ENCODE measurements at places on chromosomes 2 and 18.

- DNase-seq, result no peak
These were observed 40.3 kb downstream of the OSBPL6 start for GRCh38 chr2:178234648-178235047.

GRCh38 chr2:139099721-139100120 lies 319.5 kb upstream of the NXPH2 start:
- DNase-seq, result no peak

GRCh38 chr2:42545023-42545721 lies 23.3 kb upstream of the MTA3 start:
- DNase-seq, result no peak

DNA sequence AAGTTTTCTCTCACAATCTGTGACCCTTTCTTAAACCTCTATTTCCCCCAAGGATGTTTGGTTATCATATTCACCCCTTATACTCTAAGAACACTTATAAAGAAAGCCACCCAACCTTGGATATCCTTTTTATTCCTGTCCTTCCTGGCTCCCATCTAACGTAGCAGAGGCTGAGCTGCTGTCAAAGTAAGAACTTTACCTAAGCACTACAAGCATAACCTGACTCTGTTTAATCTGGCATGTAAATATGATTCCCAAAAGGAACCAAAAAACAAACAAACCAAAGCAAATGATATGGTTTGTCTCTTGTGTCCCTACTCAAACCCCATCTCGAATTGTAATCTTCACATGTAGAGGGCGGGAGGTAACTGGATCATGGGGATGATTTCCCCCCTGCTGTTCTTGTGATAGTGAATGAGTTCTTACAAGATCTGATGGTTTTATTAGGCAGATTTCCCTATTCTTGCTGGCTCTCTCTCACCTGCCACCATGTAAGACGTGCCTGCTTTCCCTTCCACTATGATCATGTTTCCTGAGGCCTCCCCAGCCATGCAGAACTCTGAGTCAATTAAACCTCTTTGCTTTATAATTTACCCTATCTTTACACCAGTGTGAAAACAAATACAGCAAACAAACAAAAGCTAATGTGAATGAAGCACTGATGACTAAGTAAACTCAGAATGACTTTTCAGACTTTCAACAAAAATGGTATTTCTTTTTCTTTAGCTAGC lies 72.7 kb upstream of the SPOPL start:
- no peak for DNase-seq

DNA sequence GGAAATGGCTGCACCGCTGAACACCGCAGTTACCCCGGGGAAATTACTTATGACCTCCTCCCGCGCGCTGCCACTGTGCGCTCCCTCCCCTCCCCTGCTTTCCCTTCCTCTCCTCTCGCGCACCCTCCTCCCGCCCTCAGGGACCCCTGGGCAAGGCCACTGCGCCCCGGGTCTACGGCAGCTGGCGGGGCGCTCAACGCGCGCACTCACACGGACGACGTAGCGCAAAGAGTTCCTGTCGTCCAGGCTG lies 7.9 kb downstream of the ALPP start:
- no peak for DNase-seq

DNA sequence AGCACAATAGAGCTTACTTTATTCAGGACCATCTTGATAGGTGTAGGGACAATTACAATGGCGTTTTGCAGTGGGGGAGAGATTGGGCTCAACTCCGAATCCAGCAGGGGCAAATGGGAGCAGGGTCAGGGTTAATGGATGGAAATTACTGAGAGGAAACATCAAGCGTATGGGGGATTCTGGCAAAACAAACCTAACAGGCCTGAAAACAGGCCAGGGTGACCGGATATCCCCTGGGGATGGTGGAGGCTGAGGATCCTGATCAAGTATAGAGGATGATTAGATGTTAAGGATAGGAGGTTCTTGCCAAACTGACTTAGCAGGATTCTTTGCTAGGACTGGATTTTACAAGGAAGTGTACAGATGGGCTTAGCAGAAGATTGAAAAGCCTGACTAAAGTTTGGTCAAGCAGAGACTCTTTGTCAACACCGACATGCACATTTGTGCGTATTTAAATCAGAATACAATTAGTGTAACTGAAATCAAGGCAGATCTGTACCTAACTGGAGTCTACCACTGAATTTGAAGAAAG lies 54.5 kb upstream of the GPR45 start:
- DNase-seq, result no peak

DNA sequence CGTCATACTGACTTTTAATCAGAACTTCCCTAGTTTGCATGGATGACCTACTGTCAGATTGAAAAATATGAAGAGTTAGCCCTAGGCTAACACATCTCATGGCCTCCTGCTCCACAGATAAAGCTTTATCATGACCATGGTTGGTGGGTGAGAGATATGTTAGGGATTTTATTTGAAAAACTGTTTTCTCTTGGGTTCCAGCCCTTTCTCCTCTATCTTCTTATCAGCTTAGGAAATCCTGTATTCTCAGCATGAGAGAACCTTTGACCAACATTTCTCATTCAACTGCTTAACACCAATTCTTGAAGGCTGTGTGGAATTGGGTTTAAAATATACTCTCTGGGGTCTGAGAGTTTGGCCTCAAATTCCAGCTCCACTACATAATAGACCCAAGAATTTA lies 1407.0 kb upstream of the CELF4 start:
- no peak for DNase-seq

GRCh38 chr2:236744281-236744705 lies 174.7 kb downstream of the ACKR3 start:
- no peak for DNase-seq

- DNase-seq, result no peak
These were observed 37.5 kb downstream of the SCN1A start for GRCh38 chr2:166090346-166090745.

DNA sequence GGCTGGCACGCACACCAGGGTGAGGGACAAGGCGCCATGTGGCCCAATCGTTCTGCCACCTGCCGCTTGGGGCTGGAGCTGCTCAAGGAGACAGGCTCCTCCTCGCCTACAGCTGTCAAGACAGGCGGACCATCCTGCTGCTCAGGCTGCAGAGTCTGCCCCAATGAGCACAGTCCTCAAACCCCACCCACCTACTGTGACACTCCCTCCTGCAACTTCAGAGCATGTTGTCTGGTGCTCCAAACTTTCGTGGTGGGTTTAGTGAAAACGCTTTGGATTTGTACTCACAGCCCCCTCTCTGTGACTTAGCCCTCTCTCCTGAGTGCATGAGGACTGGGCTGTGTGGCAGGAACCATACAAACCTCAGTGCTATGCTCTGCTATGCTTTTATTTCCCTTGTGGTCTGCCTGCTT lies 23.2 kb upstream of the SLC35F6 start:
- no peak for DNase-seq

DNA sequence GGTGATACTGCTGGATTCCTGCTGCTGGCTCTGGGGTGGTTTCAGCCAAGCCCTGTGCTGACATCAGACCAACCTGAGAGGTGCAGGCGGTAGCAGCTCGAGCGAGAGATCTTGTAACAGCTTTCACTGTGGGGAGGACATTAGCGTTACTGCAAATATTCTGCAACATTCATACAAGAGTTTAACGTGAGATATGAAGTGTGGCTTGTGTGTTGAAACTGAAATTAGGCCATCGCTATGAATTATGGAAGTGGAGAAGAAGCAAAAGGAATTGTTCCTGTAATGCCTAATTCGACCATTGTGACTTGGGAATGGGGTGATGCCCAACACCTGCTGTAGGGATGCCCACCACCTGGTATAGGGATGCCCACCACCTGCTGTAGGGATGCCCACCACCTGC lies 6.5 kb upstream of the MLPH start:
- DNase-seq, result no peak

- no peak for DNase-seq
These were observed 772.2 kb upstream of the CHAC2 start for GRCh38 chr2:52995424-52995823.

- DNase-seq, result no peak
These were observed 58.3 kb downstream of the INSIG2 start for GRCh38 chr2:118146315-118147283.

GRCh38 chr2:95171902-95172301 lies 6.3 kb downstream of the ZNF2 start:
- no peak for DNase-seq

DNA sequence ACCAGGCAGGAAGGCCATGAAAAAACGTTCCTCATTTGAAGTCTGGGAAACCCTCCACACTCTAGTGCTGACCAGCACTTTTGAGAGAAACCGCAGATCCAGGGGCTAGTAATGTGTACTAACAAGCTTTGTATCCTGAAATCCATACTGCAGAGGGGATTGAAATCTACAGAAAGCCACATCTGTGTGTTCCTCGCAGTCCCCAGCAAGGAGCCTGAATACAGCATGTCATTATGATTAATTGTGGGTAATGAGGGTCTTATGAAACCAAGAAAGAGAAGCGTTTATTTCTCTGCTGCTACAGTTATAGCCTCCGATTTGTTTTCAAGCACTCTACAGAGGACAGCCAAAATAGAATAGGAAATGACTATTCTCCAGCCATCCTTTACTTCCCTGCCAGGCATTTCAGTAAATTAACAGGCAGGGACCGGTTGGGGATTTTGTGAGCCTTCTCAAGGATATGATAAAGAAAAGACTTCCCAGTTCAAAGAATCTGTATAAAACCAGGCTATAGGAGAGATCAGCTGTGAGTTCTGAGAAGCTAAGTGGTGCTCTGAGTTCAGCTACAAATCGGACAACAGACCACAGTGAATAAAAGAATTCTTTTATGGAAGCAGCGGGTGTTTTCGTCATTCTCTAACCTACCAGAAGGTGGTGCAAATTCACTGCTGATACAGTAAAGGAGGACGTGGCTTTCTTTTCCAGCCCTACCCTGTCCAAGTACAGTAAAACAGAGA lies 133.4 kb downstream of the INSIG2 start:
- no peak for DNase-seq

DNA sequence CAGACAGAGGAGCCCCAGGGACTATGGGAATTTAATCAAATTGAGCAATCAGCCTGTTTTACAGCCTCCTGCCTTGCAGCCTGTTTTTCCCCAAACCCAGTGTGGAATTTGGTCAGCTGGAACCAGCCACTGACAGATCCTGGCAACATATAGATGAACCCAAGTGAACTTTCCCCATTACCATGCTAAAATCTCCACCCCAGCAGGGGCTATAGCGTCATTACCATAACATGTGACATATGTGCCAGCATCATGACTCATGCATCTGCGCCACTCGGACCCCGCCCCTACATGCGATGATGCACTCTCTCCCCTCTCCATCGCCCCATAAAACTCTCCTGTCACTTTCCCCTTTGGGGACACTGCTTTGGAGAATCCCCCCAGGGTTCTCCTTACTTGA lies 17.3 kb upstream of the FEZ2 start:
- DNase-seq, result no peak

- no peak for DNase-seq
These were observed 246.1 kb downstream of the BCL2 start for GRCh38 chr18:63073481-63073880.

DNA sequence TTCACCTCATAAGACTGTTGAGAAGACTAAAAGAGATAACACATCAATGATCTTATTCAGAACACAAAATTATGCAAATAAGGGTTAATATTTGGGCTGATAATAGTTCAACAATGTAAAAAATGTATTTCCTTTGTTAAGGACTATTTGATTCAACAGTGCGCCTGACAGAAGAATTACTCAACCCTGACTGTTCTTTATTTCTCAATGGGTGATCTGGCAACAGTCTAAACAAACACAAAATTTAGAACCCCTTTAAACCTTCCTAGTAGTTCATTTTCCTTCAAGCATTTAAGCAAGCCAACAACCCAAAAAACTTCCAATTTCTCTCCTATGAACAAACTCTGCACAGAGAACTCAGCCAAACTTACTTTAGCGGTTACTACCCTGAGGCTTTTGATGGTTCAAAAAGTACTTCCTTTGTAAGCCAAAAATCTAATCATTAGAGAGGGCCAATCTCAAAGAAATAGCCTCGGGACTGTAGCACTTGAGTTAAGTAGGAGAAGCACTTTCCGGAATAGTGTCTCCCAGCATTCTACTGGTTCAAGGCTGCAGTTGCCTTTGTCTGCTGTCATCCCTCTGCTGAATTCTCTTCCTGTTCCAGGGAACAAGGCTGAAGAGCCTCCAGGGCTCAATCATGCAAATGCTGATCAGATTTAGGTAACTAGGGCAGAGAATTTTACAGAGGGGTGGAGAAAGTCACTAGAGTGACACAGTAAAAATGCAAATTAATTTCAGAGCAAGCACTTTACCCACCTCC lies 40.9 kb upstream of the MAPK4 start:
- DNase-seq, result no peak

DNA sequence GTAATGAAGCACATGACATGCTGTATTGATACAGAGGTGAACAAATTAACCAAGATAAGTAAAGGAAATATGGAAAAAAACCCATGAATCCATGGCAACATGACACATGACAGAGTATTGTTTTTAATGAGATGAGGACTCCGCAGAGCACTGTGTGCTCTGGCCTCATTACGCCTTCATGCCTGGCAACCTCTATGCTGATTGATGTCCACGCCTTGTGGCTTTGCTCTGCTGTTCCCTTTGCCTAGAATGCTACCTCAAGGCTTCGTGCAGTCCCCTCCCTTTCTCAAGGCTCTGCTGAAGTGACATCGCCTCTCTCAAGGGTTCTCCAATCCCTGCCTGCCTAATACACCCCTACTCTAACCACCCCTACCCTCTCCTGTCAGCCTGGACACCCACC lies 8.4 kb downstream of the SIGLEC15 start:
- no peak for DNase-seq

DNA sequence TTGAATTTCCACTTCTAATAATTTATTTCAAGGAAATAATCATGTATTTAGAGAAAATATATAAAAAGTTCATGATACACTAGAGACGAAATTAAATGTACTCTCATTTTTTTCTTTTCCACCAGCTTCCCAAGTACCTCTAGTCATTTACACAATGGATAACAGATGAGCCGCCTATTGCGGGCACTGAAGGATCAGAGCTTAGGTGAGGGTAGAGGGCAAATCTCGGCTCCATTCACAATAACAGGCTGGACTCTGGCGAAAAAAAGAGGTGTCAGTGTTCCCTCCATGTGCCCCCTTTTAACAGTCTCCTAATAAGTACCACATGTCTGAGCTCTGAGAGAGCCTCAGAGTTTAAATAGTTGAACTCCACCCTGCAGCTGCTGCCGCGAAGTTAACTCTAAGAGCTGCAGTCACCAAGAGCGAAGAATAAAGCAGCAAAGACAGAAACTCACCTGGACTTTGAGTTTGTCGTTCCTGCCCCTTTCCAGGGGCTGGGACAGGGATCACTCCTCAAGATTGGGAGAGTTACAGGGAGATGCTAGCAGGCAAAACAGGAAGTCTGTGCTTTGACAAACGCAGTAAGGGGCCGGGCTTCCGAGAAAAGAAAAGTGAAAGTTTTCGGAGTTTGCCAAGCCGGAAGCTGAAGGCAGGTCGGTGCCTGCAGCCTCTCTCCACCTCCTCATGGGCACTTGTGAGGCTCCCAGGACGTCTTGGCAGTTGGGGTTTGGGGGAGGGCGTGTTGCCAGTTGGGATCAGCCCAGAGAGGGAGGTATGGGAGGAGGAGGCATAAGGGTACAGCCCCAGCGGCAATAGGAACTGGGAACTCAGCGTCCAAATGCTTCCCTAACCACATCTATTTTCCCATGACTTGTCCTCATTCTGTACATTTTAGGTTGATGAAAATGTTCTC lies at the start of gene SP110:
Gene SP110, minus strand, starts transcription at position 566 of the 913 bp plus-strand sequence. CDS start 3,057 bp downstream, outside the sequence.
- DNase-seq, result peak; percentile 49

- DNase-seq, result no peak
These were observed 23.8 kb downstream of the ANKAR start for GRCh38 chr2:189698020-189698887.

All from stimulated activated CD8-positive, alpha-beta memory T cell treated with anti-CD3 and anti-CD28 coated beads, Interleukin-7, amount 100 ng/mL, for 24 hours (primary cell).